ENCODE measurements at places on chromosomes 4 and X.
A peak's percentile ranks its signal among the peaks of the same experiment; 100 is the strongest.

- DNase-seq = no peak
Measured at GRCh38 chr4:5165420-5166369, 114.4 kb downstream of the STK32B start.

GRCh38 chr4:94446386-94446785 lies 5.4 kb upstream of the PDLIM5 start:
- DNase-seq = no peak

- DNase-seq = no peak
Measured at GRCh38 chr4:151568966-151569365, 160.0 kb downstream of the FHIP1A start.

DNA sequence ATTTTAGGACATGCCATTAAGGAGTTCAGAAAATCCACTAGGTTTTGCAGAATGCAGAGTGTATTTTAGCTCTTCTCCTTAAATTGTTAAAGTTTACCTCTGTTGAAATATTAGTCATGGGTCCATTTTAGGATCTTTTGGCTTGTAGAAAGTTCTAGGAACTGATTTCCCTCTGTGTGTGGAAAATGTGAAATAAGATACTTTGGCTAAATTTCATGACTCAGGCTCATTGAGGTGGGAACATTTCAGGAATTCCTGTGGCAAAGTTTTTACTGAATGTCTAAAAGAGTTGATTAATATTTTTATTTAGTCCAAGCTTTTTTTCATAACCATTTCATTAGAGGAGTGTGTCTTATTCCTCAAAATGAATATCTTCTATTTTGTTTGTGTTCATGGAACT lies 7.0 kb downstream of the FHIP1A start:
- DNase-seq = no peak

DNA sequence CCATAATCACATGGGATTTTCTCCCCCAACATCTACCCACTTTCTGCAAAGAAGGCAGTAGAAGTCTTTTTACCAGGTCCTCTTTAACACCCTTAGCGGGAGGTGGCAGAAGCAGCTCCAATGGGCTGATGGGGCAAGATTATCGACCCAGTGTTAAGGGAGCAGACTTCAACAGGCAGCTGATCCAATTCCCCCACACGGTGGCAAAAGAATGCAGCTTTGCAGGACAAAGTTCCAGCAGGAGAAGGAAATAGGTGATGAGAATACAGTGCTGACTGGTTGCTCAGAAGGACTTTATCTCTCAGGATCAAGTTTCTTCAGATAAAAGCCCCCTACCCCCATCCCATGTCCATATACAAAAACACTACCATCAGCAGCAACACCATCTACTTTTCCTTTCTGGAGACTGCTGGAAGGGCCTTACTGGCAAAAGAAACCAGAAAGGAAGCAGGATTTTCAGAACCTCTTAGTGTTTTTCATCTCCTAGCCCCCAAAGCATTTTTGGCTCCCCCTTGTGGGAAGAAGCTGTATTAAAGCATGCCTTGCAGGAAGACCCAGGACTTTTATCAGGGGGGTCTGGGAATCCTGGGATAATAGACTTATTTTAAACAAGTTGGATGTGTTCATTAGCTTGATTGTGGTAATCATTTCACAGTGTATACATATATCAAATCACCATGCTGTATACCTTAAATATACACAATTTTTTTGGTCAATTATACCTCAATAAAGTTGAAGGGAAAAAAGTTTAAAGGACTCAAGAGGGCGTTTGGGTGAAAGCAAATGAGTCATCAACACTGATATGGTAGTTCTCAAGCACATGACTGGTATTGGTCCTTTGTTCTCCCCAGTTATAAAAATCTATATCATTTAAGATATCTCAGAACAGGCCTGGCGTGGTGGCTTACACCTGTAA lies 146.4 kb downstream of the GPC3 start:
- DNase-seq = peak; percentile 11

- no peak for DNase-seq
Measured at GRCh38 chrX:131703646-131704045, 159.8 kb downstream of the OR13H1 start.

- no peak for DNase-seq
Measured at GRCh38 chr4:151325111-151325948, at the start of gene SH3D19. TSS of gene SH3D19 (minus strand) at chr4:151325605. CDS start at chr4:151325352, 253 bp downstream.

DNA sequence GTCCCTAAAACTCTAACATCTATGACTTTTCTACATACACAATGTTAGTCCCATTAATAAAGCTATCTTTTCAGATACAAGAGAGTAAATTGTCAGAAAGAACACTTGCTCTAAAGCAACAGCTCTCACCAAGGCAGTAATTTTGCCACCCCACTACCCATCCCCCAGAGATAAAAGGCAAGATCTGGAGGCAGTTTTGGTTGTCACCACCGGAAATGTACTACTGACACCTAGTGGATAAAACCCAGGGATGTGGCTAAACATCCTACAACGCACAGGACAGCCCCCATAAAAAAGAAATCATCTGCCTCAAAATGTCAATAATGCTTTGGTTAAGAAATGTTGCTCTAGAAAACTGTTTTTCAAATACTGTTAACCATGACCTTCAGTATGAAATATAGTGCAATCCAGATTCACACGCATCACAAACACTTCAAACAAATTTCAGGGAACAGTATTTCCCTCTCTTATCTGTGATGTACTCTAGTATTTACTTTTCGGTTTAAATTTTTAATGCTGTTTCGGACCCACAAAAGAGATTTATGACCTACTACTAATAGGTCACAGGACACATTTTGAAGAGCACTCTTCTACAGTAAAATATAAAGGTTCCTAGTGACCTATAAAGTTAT lies 5.1 kb downstream of the FBXL5 start:
- peak; percentile 42 for DNase-seq

- no peak for DNase-seq
Measured at GRCh38 chrX:151816934-151817333, 82.4 kb downstream of the CNGA2 start.

DNA sequence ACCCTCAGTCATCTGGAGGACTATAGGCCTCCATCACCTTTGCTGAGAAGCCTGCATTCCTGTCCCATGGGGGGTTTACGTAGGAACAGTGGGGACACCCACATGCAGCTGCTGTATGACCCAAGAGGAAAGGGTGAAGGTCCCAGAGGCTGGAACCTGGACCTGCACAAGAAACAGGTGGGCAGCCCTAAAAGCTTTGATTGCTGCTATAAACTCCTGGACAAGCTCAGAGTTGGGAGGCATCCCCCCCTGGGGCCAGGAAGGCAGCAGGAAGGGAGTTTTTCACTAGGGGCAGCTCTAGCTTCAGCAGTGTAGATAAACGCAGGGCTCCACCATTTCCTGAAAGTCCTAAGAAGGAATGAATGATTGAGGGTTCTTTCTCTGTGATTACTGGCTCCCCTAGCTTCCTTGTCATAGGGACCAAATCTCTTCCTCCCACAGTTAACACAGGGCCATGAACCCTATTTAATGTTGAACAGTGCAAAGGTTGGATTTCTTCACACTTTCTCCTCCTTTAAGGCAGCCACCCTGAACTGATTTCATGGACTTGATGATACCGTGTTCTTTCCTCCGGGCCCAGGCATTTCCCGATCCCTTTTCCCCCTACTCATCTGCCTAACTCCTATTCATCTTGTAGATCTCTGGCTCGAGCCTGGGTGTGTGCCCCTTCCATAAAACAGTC lies 84.2 kb downstream of the CHRNA9 start:
- DNase-seq = no peak

DNA sequence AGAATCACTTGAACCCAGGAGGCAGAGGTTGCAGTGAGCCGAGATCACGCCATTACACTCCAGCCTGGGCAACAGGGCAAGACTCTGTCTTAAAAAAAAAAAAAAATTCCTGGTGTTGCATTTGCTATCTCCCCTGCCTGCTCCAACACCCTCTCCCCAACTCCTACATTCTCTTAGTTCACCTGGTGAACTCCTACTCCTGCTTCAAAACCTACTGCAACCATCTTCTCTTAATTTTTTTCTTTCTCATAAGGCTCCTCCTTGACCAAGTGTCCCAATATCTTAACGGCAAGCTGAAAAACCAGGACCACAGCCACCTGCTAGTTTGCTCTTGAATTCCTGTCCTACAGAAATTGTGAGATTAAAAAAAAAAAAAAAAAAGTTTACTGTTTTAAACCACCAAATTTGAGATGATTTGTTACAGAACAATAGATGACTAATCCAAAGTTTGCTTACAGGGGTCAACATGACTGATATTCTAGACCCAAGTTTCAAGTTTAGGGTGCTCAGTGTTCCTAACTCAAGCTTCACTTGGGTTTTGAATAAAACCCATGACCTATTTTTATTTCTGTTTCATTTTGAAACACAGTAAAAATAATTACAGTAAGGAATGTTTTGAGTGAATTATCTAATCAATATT lies 13.1 kb upstream of the ANXA5 start:
- no peak for DNase-seq

- DNase-seq = no peak
Measured at GRCh38 chrX:117711782-117712181, 404.8 kb downstream of the KLHL13 start.

DNA sequence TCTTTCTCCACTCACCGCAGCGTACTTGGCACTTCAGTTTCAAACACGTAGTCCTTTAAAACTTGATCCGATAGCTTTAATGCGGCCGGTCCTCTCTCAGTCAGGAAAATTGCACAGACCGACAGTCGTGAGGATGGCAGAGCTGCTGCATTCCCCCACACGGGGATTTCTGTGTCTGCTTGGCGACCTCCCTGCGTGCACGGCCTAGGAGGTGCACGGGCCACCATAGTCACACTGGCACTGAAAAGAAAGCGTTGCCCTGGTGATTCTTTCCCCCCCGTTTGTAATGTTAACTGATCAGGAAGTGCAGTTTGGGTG lies 10.3 kb downstream of the AKAP17A start:
- DNase-seq = no peak

DNA sequence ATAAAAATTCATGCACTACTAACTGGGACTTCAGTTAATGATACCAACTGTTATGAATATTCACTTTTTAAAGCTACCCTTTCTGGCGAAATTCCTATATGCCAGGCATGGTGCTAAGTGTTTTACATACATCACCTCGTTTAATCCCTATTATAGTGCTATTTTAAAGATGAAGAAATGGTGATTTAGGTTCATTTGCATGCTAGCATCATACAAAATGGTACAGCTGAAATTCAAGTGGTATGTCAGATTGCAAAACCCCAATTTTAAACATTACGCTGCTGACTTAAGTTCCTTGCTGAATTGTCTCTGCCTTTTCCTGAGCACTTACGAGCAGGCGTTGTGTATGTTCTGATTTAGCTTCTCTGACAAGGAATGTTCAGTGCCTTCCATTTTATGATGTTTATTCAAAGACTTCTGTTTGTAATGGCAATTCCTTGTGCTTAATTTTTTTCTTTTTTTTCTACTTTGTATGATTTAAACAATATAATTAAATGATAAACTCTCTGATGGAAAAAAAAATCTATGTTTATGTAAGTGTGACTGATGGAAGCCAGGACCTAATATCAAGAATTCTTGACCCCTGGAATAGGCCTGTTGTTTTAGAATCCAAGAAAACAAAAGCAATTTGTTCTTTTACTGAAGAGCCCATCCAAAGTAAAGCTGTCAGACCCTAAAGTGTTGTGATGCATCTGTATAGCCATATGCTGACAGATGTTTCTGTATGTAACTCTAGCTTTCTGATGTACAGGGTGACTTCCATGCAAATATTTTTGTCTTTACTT lies 148.1 kb downstream of the PCDH7 start:
- DNase-seq = no peak

- no peak for DNase-seq
Measured at GRCh38 chrX:10922835-10923234, 188.3 kb upstream of the HCCS start.

DNA sequence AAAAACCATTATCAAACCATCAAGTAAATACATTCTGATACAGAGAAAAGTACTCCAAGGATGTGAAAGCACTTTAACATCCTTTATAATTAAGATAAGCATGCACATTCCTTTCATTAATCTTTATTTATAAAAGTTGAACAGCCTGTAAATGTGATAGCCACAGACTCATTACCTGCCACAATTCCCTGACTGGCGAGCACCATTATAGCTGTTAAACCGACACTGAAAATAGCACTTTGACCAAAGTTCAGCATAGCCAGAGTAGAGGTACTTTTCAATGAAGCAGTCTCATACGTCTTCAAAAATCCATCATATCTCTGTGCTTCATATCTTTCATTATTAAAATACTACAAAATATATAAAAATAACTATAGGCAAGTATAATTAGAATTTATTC lies 84.7 kb downstream of the ABCB7 start:
- no peak for DNase-seq

- no peak for DNase-seq
Measured at GRCh38 chrX:154738011-154738738, 12.7 kb downstream of the GAB3 start.

- DNase-seq = no peak
Measured at GRCh38 chr4:172858731-172859230, 309.8 kb upstream of the GALNT7 start.

GRCh38 chr4:18961266-18961665 lies 939.7 kb upstream of the LCORL start:
- DNase-seq = no peak

GRCh38 chrX:68832516-68833447 lies 4.0 kb downstream of the EFNB1 start:
- no peak for DNase-seq

DNA sequence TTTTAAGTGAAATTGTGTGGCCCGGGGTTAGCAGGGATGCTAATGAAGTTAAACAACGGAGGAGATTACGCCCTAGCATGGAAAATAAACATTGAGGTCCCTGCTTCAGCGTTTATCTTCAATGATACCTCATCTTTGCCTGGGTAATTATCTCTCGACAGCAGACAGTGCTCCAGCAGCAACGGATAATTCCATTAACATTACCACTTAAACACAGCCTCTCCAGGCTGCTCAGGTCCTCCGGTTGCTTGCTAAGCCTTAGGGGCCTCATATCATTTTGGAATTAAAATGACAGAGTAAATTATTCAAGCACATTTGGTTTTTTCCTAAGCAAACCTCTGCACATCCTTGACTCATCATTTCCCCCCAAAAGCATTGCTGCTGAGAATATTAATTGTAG lies 281.5 kb upstream of the KLF3 start:
- DNase-seq = no peak

- DNase-seq = peak; percentile 85
Measured at GRCh38 chr4:6372649-6373525, 99.5 kb downstream of the PPP2R2C start.

DNA sequence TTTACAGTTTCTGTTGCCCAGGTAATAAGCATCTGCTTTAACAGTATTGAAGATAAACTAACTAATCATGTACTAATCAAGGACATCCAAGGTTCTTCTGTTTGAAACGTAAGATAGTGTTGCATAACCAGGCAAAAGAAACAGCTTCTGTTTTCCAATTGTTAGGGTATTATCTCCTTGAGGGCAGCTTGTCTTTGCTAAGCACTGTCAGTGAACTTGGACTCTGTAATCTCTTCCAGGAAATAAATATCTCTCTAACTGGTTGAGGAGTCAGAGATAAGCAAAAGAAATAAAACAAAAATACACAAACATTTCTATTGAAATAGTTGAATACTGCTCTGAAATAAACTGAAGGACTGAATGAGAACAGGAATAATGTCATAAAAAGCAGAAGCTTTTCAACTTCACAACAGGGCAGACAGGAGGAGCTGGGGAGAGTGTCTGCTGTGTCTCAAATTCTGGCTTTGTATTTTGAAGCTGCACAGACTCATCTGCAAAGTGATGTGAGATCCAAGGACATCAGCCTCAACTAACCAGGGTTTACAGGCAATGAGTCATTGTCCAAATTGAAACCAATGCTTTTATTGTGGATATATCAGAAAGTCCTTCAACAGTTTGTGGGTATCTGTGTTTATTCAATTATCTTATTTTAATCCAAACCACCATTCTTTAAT lies 1253.0 kb upstream of the PCDH7 start:
- no peak for DNase-seq

Measured in germinal center (tissue), 1 donor.